ENCODE measurements at places on chromosomes 13 and 19. TPM values are rescaled to one million over a fixed set of nuclear protein-coding genes. Genes with fewer than 3 reads are reported as not detected.

GRCh38 chr13:20188667-20189553, 3.8 kb downstream of the GJB2 start:
- no peak for DNase-seq
- H3K4me3 ChIP-seq = no peak overlapping the region
- no peak overlapping the region for H3K27ac ChIP-seq
- H3K36me3 ChIP-seq = no peaks in the 10 kb centered on the region
- H3K27me3 ChIP-seq = peaks cover 43% of the 10 kb centered on the region

The TNFRSF19 gene
- 14.0 TPM for total RNA-seq

The RUBCNL gene
- not detected for total RNA-seq

DNA sequence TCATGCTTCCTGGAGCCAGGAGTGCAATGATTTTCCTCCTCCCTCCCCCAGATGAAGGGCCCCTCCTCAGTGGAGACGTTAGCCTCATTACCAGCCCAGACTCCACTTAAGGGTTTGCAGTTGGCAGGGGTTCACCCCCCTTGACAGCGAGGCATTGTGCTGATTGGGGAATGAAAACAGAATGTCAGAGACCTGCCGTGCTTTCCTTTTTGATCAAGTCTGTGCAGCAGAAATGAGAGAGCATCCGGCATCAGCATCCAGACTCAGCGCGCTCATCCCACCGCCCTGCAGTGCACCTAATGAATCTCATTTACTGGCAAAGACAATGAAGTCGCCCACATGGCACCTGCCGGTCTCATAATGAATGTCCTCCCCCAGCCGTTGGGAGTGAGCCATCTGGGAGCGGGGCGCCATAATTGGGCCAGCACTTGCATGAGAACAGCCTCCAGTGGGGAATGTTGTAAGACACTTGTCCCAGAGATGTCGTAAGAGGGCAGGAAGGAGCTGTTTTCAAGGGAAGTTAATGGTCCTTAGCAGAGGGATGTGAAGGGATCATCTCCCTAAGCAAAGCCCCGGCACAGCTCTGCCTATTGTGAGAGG, 98.3 kb upstream of the UQCRFS1 start:
- H3K36me3 ChIP-seq = no peaks in the 10 kb centered on the region
- H3K4me1 ChIP-seq = no peaks in the 10 kb centered on the region
- no peak for DNase-seq
- H3K4me3 ChIP-seq = no peak overlapping the region
- H3K27ac ChIP-seq = no peak overlapping the region

- H3K27me3 ChIP-seq = no peaks in the 10 kb centered on the region
- H3K4me1 ChIP-seq = no peaks in the 10 kb centered on the region
- no peak for DNase-seq
- H3K4me3 ChIP-seq = no peak overlapping the region
- no peak overlapping the region for H3K27ac ChIP-seq
Observed at GRCh38 chr19:30566681-30567420, 194.7 kb downstream of the ZNF536 start.

DNA sequence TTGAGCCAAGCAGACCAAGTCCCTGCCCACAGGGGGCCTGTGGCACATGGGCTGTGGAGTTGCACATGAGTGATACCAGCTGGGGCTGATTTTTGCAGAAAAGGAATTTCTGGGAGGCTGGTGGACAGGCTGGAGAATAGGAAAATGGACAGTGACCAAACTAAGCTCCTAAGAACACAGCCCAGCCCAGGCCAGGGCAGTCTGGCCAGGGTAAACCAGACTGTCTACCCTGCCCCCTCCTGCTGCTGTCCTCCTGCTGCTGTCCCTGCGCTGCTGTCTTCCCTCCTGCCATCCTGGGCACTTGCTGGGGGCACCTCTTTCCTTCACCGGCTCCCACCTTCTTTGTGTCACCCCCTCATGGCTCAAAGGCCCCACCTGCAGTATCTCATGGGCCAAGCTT, 219.2 kb downstream of the ZIC5 start:
- no peak for DNase-seq
- H3K36me3 ChIP-seq = no peaks in the 10 kb centered on the region
- H3K27me3 ChIP-seq = no peaks in the 10 kb centered on the region
- no peak overlapping the region for H3K27ac ChIP-seq

DNA sequence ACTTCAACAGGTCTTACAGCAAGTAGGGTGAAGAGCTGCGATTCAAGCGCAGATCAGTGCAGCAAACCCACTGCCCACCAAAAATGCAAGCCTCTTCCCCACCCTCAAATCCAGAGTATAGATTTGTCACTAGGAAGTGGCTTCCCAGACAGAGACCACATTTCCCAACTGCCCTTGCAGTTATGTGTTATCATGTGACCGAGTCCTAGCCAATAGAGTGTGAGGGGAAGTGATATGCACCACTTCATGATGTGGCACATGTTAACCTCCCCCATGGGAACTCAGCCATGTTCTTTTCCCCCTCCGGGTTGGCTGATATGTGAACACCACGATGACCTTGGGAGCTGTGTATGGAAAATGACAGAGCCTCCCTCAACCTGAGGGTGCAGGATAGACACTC, 50.8 kb downstream of the MBD3L2B start:
- peaks cover 16% of the 10 kb centered on the region for H3K27me3 ChIP-seq
- DNase-seq = no peak
- H3K27ac ChIP-seq = no peak overlapping the region

GRCh38 chr19:35531291-35531690, 2.0 kb upstream of the GAPDHS start:
- H3K4me3 ChIP-seq = no peak overlapping the region
- H3K36me3 ChIP-seq = no peaks in the 10 kb centered on the region
- H3K27me3 ChIP-seq = peaks cover 46% of the 10 kb centered on the region
- no peak overlapping the region for H3K27ac ChIP-seq
- no peak for DNase-seq

The LILRB3 gene
- 0.89 TPM for total RNA-seq

The CEACAM19 gene
- total RNA-seq = 2.8 TPM

The FCAR gene
- not detected for total RNA-seq

DNA sequence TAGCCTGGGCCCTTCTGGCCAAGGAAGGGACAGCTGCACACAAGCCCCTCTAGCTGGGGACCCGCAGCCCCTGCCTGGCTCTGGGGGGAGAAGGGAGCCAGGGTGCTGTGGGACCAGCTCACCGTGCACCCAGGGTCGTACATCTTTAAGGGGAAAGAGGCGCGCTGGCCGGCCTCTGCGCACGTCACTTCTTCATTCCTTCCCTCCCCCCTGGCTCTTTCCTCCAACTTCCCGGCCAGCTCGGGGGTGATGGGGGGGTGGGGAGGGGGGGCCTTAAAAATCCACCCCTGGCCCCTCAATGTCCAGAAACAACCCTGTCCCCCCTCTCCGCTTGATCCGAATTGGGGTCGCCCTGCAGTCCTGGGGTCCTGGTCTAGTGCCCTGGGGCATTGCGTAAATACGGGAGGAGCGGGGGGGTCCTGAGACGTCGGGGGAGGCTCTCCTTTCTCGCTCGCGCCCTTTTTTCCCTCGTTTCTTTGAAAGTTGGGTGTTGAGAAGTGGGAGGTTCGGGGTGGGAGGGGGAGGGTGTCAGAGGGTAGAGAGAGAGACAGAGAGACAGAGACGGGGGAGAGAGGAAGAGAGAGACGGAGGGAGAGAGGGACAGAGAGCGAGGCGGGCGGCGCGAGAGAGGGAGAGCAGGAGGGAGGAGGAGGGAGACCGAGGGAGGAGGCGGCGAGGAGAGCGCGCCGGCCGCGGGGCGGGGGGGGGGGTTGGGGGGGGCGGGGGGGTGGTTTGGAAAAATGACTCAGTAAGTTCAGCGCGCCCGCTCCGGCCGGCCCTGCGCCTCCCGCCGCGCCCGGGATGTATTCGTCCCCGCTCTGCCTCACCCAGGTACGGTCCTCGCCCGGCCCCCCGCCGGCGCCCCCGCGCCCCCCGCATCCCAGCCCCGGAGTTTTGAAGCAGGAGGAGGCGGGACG, at the start of gene NFIC:
NFIC (plus strand) TSS at position 748 of the 917 bp plus-strand sequence; CDS start at position 802, 54 bp downstream.
- peaks cover 58% of the 10 kb centered on the region for H3K4me1 ChIP-seq
- H3K4me3 ChIP-seq = peak within 1 kb of the TSS; percentile 75
- peak within 1 kb of the TSS; percentile 100 for H3K27ac ChIP-seq
- peak; percentile 78 for DNase-seq
- no peaks in the 10 kb centered on the region for H3K36me3 ChIP-seq

The NLRP5 gene
- total RNA-seq = not detected

The KLK5 gene
- total RNA-seq = not detected
